OCI-M1 (cell line): ENCODE measurements at places on chromosomes 13 and 19.

DNA sequence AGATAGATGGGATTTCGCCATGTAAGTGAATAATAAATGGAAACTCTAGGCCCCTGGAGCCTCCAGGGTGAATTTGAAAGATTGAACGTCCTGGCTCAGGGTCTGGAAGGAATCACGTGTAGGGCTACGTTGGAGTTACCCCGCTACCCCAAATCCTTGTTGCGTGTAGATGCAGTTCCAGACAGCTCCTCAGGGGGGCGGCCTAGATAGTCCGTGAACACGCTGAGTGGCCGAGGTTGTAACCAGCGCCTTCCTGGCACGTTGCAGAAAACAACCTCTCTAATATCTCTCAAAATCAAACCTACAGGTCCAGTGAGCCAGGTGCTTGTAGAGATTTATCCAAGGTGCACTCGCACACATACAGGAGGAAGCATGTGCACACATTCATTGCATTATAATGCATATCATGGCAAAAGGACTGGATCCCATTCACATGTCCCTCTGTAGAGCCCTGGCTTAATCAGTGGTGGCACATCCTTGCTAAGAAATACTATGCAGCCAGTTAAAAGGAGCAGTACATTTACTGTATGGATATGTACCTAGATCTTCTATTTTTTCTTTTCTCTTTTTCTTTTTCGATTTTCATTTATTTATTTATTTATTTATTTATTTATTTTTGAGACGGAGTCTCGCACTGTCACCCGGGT, 2.5 kb upstream of the KEAP1 start:
- DNase-seq, result peak; percentile 97

GRCh38 chr13:28983641-28984040, 163.5 kb downstream of the MTUS2 start:
- DNase-seq, result no peak

DNA sequence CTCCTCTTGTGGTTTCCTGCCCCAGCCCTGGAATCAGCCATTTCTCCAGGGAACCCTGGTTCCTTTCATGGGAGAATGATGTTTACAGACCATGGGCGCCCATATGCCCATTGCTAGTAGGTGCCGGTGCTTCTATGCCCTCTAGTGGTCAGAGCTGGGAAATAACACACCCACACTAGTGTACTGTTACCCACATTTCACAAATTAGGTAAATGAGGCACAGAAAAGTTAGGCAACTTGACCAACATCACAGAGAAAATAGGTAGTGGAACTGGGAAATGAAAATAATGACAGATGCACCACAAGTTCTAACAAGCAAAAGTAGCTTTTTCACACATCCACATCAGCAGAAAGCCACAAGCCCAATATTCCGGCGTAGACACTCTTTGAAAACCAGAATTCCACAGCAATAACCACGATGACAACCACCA, 1.3 kb upstream of the CEACAM3 start:
- DNase-seq, result peak; percentile 70

DNA sequence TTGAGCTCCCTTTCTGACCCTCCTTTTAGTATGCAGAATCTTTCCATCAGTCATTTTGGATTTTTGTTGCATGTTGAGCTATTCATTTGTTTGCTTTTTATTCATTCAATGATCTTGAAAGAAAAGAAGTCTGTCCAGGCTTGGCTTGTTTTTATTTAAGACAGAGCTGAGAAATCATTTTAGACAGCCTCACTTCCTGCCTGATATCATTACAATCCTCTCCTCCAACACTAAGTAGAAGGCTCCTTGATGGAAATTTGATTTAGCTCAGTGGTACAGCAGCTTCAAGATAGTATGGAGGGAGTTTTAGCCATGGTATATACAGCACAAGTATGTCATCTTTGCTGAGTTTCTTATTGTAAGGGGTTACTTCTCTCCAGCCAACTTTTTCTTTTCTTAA, 28.4 kb downstream of the MBNL2 start:
- DNase-seq, result peak; percentile 32

DNA sequence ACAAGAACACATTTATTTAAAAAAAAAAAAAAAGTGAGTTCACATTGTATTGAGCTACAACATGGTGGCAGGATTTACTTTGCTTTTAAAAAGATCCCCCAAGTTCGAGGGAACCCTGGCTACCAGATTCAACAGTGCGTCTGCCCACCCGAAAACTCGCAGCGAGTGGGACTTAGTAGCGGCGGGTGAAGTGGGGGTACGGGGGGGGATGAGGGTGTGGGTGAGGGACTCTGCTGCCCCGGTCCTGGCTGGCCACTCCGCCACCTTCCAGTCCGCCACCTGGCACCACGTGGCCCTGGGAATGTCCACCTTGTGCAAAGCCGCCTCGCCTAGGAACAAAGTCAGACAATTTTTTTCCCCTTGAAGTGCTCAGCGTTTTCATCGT, 19.3 kb upstream of the TINCR start:
- no peak for DNase-seq

DNA sequence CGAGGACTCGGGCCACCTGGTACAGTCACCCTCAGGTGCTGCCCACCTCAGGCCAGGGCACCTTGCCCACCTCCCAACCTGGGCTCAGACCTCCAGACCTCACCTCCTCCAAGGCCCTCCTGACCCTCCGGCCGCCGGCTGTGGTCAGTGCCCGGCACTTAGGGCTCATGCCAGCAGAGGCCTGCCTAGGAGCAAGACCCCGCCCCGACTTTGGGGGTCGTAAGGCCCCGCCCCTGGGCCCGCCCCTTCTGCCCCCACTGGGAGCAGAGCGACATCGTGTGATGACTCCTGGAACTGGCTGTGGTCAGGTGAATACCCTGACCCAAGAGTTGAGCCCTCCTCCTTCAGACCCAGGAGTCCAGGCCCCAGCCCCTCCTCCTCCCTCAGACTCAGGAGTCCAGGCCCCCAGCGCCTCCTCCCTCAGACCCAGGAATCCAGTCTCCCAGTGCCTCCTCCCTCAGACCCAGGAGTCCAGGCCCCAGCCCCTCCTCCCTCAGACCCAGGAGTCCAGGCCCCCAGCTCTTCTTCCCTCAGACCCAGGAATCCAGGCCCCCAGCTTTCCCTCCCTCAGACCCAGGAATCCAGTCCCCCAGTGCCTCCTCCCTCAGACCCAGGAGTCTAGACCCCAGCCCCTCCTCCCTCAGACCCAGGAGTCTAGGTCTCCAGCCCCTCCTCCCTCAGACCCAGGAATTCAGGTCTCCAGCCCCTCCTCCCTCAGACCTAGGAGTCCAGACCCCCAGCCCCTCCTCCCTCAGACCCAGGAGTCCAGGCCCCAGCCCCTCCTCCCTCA, at the start of gene SBK2:
SBK2 (minus strand) TSS at position 183 of the 790 bp plus-strand sequence. CDS start 839 bp downstream, outside the sequence.
- DNase-seq, result peak; percentile 8

- no peak for DNase-seq
Measured at GRCh38 chr19:15218501-15218900, 13.7 kb downstream of the EPHX3 start.

GRCh38 chr19:44890366-44891015, 563 bp upstream of the TOMM40 start:
- peak; percentile 100 for DNase-seq

GRCh38 chr13:71869274-71869673, 2.3 kb upstream of the DACH1 start:
- DNase-seq, result no peak

- no peak for DNase-seq
Measured at GRCh38 chr13:108213946-108214345, 1.4 kb downstream of the LIG4 start.

DNA sequence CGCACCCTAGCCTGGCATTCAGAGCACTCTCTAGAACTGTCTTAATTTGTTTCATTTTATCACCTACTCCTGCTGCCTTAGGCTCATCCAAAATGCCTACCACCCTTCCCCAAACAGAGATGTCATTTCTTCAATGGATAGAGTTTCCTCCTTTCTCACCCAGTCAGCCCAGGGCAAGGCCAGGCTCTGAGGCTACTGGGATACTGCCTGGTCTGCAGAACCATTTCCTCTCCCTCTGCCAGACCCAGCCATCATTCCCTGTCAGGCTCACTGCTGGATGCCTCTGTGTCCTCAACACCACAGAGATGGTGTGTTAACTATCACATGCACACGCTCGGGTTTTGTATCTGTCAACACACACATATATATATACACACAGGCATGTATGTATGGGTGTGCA, 47.2 kb downstream of the C13orf42 start:
- no peak for DNase-seq

DNA sequence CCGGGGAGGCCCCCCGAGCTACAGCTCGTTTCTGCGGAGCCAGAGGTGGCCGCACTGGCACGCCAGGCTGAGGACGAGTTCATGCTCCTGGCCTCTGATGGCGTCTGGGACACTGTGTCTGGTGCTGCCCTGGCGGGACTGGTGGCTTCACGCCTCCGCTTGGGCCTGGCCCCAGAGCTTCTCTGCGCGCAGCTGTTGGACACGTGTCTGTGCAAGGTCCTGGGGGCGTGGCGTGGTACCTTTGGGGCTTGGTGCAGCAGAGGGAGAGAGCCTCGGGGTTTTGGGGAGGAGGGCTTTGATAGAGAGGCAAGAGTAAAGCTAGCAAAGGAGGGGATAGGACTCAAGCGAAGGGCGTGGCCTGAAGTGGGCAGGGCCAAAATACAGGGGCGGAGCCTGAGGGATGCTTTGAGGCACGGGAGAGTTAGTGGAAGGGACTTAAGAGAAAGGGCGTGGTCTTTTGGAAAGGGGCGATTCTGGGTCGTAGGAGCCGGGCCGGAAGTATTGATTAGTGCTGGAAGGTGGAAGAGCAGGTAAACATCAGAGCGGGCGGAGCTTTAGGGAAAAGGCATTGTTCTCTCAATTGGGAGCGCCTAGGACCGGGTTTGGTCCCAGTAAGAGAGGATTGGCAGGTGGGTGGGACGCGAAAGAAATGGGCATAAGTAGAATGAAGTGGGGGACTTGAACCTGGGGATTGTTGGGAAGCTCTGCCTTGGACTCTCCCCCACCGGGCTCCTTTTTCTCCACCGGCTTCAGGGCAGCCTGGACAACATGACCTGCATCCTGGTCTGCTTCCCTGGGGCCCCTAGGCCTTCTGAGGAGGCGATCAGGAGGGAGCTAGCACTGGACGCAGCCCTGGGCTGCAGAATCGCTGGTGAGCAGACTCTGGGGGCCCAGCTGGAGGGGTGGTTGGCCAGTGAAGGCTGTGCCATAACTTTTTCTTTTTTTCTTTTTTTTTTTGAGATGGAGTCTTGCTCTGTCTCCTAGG, 1.2 kb downstream of the PPM1N start:
- DNase-seq, result peak; percentile 51

GRCh38 chr19:9917321-9917720, 19.0 kb downstream of the OLFM2 start:
- DNase-seq, result peak; percentile 91

GRCh38 chr19:27770095-27770494, 1442.9 kb downstream of the UQCRFS1 start:
- no peak for DNase-seq

DNA sequence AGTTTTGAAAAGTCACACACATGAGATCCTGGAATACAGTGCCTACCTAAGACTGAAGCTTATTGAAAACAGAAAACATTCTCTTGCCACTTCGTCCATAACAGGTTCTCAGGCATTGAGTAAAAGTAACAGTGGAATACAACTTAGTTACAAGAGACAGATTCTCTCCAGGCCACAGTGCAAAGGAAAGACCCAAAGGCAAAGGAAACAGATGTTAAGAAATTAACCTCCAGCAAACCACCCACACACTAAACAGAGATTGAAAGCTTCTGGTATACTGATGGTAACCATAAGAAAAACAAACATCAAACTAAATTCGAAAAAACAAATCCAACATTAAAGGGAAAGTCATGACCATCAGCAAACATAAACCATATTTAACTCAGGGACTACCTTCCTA, 914.7 kb downstream of the SLITRK5 start:
- DNase-seq, result no peak

DNA sequence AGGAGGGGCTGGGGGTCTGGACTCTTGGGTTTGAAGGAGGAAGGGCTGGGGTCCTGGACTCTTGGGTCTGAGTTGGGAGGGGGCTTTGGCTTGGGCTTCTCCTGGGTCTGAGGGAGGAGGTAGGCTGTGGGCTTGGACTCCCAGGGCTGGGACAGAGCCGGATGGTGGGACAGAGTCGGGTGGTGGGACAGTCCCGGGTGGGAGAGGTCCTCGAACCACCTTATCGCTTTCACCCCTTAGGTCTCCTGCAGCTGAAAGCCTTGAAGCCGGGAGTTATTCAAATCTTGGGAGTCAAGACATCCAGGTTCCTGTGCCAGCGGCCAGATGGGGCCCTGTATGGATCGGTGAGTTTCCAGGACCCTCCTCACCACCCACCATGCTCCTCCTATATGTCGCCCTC, 1.4 kb downstream of the FGF21 start:
- DNase-seq, result no peak

- peak; percentile 11 for DNase-seq
Measured at GRCh38 chr13:73142071-73142470, 83.3 kb downstream of the KLF5 start.
